ENCODE measurements at places on chromosomes 2 and 18. TPM values are rescaled to one million over a fixed set of nuclear protein-coding genes. Genes with fewer than 3 reads are reported as not detected.

DNA sequence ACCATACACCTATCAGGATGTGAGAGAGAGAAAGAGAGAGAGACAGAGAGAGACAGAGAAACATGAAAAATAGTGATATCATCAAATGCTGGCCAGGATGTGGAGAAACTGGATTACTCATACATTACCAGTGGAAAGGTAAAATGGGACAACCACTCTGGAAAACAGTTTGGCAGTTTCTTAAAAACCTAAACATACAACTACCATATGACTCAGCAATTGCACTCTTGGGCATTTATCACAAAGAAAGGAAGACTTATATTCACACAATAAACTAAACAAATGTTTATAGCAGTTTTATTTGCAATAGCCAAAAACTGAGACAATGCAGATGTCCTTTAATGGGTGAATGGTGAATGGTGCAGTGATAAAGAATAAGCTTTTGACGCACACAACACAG lies 29.1 kb downstream of the SLC4A3 start:
- no peak for DNase-seq

Gene RNASEH1
- polyA plus RNA-seq, result 29.7 TPM

DNA sequence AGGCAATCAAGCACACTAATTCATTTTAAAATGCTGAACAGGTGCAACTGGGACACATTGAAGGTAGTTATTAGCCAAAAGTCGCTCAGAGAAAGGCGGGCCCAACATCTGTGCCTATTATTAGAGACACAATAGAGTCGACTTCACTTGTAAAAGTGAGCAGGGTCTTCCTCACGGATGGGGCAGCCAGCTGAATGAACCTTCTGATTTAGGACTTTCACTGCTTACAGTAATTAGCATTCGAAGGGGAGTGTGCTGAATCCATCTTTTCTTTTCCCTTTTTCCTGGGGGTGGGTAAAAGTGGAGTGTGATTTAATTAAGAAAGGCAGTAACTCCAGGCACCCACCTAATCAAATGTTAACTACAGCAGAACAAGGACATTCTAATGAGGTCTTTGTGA lies 677.7 kb downstream of the DCDC2C start:
- DNase-seq, result no peak

Gene AUP1
- 108 TPM for polyA plus RNA-seq

DNA sequence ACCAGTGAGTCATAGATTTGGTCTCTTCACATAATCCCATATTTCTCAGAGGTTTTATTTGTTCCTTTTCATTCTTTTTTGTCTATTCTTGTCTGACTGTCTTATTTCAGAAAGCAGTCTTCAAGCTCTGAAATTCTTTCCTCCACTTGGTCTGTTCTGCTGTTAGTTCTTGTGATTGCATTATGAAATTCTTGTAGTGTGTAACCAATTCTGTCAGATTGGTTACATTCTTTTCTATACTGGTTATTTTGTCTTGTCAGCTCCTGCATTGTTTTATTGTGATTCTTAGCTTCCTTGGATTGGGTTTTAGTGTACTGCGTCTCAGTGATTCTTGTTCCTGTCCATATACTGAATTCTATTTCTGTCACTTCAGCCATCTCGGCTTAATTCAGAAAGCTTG lies 18.6 kb downstream of the EHBP1 start:
- no peak for DNase-seq

Gene TMEM178A
- not detected for polyA plus RNA-seq

Gene RAB6C
- polyA plus RNA-seq, result not detected

- DNase-seq, result no peak
Measured at GRCh38 chr2:119069781-119070180, 88.8 kb downstream of the C1QL2 start.

DNA sequence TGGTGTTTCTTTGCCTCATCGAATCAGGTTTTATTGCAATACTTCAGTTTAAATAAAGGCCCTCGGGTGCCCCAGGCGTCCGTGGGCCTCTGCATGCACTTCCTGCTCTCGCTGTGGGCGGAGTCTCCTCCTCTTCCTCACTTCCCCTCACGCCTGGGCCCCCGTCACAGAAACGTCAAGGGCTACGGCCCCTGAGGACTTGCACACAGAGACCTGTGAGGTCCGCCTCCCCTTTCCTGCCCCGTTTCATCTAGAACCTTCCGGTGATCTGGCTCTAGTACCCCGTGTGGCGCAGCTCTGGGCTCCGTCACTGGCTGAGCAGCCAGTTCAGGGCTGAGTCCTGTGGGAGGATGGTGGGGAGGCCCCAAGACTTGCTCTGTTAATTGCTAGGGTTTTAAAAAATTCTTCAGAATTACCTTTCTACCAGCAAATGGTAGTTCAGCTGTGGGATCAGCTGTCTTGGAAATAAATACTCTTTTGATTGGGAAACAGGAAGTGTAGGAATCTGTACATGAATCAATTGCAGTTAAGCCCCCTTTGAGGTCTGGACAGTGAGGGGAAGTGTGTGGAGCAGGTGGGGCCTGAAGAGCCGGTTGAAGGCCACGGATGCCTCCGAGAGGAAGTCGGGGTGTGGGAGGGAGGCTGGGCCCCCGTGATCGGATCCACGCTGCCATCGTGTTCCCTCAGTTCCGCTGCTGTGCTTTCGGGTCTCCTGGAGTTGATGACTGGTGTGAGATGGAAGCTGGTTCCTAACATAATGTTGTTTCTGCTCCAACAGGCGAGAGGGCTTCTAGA lies 10.2 kb downstream of the NFATC1 start:
- peak; percentile 96 for DNase-seq

- DNase-seq, result no peak
Measured at GRCh38 chr2:239062743-239063142, 214.9 kb downstream of the TWIST2 start.

- no peak for DNase-seq
Measured at GRCh38 chr2:21664083-21664482, 540.3 kb downstream of the TDRD15 start.

Gene STAT4
- 24.2 TPM for polyA plus RNA-seq

- no peak for DNase-seq
Measured at GRCh38 chr18:35917043-35917442, 55.4 kb upstream of the RMP24 start.

Gene HSPD1
- polyA plus RNA-seq, result 86.5 TPM

GRCh38 chr2:60364491-60364890 lies 189.0 kb downstream of the BCL11A start:
- no peak for DNase-seq

Gene OTOS
- not detected for polyA plus RNA-seq

DNA sequence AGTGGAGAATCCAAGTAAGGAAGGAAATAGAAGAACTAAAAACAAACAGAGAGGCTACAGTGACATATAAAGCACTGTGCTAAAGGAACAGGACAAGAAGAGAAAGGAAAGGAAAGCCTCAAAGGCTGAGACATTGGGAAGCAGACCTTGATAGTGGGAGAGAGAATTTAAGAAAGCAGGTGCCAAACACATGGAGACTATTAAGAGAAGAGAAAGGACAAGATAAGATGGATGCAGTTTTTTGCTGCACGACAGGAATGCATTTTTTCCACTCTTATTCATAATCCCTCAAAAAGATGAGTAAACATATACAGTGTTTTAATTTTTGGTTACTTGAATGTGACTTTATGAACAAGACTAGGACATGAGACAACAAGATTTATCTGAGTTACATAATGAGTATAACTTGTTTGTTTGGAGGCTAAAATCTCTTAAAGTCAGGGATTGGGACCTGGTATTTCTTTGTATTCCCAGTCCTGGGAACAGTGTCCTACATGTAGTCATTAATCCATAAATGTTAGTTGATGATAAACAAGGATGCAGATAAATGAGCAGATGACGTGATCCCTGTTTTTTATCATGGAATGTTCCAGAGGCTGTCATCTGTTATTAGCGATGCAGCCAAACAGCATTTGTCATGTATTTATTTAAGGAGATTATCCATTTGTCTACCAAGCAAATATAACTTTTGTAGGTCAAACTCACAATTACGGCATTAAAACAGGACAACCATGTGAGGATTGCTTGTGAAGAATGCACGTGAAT lies 141.7 kb downstream of the DNER start:
- DNase-seq, result no peak

Gene MAP4K3
- 2.0 TPM for polyA plus RNA-seq

DNA sequence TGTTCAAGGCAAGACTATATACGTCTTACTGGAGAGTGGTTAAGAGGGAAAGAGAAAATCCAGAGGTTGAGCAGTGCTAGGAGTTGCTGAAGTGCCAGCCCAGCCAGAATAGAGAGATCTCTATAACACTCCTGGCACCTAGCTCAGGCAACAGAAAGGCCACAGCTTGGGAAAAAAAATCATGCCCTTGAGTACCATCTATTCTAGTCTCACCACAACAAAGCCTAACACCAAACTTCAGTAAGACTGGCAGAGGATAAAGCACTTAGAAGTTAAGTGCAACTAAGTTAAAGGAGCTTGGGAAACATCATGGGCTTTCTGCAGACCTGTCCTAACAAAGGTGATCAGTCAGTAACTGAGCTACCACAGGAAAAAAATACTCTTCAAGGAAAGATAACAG lies 24.2 kb downstream of the INO80C start:
- no peak for DNase-seq

DNA sequence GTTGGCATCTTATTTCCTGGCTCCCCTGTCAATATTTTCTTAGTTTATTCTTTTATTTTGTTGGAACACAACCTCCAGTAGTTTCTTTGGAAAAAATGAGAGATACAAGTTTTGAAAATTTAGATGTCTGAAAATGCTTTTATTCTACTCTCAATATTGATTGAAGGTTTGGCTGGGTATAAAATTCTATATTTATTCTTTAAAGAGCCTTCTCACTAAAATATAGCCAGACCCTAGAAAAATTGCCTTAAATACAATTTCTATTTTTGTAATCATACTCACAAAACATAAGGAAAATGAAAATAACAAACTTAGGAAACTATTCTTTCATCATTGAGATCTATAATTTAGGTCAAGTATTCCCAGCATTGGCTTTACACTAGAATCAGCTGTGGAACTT lies 103.7 kb downstream of the CYP26B1 start:
- DNase-seq, result no peak

GRCh38 chr2:11348209-11348749 lies 3.8 kb upstream of the ROCK2 start:
- no peak for DNase-seq

GRCh38 chr2:195534971-195535370 lies 122.1 kb upstream of the SLC39A10 start:
- DNase-seq, result no peak

DNA sequence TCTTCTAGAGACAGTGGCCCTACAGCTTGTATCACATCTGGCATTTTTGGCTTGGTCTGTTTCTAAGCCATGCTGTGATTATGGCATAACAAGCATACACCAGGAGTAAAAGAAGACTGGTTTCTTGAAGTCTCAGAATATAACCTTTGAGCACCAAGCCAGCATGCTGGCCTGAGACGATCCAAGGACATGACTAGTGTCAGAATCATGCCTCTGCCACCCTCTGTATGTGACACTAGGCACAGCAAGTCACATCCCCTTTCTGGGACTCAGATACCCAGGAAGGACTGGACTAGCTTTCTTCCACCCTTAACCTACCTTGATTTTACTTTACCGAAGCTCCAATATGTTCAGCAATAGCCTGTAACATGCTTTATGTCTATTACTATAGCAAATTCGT lies 345.5 kb downstream of the SETBP1 start:
- no peak for DNase-seq

Gene TUBA3E
- not detected for polyA plus RNA-seq

Gene GPR35
- 0.24 TPM for polyA plus RNA-seq

Gene FRZB
- polyA plus RNA-seq, result not detected

DNA sequence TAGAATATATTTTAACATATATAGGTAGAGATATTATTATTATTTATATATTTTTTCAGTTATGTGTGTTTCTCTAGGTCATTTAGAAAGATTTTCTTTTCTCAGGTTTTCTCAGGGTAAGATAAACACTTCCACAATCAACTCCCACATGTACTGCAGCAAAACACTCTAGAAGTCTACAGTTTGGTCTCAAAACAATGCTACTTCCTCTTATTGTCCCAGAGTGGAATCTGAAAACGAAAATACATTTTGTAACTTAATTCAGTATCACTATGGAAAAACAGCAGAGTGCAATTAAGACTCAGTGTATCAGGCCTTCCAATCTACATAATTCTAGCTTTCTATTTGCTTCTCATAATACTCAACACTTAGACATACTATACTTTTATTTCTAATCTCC lies 190.1 kb upstream of the SLC35G4 start:
- no peak for DNase-seq

Gene PLCL1
- 21.3 TPM for polyA plus RNA-seq

GRCh38 chr2:226707499-226707898 lies 92.1 kb downstream of the IRS1 start:
- DNase-seq, result no peak

GRCh38 chr2:180722551-180723239 lies 257.7 kb upstream of the UBE2E3 start:
- no peak for DNase-seq

DNA sequence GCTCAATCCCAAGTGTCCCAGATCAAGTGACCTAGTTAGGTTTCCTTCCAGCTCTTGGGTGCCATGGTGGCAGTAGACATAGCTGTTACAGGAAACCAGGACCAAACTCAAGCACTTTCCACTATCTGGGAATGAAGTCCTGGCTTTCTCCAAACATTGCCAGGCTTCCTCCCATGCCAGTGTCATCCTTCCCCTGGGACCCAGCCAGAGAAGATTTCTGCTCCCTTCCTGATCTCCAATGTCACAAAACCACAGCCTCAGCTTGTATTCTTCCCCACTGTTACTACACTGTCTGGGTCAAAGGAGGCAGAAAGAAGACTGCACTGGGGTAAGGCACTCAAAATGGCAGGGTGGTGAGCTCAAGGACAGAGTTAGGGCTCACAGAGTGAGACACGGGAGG lies 347.1 kb downstream of the TNS1 start:
- DNase-seq, result no peak

GRCh38 chr2:63827749-63828148 lies 13.9 kb upstream of the UGP2 start:
- no peak for DNase-seq

Gene LIMS3
- 2.9 TPM for polyA plus RNA-seq

- DNase-seq, result no peak
Measured at GRCh38 chr2:237857791-237858190, 1.6 kb upstream of the RAMP1 start.

DNA sequence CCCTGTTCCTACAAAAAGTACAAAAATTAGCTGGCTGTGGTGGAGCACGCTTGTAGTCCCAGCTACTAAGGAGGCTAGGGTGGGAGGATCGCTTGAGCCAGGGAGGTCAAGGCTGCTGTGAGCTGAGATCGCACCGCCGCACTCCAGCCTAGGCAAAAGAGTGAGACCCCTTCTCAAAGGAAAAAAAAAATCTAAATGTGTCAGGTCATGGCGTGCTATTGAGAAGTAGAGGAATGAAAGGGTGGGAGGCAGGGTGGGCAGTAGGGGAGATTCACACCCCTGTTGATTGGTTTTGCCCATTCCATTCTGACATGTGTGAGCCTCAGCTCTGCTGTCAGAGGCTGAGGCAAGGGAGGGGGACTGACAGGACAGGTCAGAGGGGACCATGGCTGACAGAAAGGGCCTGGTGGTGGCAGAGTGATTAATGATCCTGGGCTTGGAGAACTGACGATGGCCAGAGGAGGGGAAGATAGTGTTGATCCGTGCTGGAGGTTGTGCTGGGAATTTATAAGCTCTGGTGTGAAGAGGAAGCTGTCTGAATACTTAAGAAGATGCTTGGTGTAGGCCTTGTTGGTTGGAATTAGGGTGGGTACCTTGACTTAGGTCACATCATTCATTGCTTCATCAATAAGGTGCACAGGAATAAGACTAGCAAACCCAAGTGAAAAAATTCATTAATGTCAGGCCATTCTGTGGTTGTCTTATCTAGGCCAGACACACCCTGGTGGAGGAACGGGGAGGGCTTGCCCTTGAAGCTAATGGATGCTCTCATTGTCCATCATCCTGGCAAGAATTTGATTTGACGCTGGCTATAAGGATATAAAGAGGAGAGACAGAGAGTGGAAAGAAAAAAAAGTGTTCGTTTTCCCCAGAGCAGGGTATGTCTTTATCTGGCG lies 19.1 kb upstream of the SMARCAL1 start:
- DNase-seq, result no peak

Gene CASP10
- polyA plus RNA-seq, result 6.0 TPM

GRCh38 chr2:225010804-225011203 lies 31.5 kb downstream of the DOCK10 start:
- no peak for DNase-seq
